Activated T-cell treated with anti-CD3 and anti-CD28 coated beads for 1 hour (primary cell): ENCODE measurements at places on chromosomes 13 and 19.

DNA sequence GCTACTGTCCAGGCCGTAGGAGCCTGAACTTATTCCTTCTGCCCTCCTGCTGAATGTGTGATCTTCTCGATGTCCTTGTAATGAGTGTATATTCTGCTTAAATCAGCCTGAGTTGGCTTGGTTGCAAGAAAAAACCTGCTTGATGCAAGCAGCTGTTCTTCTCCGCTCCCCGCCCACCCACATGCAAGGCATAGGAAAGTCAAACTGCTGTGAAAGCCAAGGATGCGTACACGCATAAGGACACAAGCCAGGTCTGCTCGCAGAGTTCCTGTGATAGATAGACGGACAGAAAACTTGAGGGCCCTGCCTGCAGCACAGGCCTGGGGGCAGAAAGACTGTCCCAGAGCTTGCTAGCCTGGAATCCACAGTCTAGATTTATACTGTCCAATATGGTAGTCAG is 101.1 kb downstream of the DNAJC15 start:
- DNase-seq, result no peak

DNA sequence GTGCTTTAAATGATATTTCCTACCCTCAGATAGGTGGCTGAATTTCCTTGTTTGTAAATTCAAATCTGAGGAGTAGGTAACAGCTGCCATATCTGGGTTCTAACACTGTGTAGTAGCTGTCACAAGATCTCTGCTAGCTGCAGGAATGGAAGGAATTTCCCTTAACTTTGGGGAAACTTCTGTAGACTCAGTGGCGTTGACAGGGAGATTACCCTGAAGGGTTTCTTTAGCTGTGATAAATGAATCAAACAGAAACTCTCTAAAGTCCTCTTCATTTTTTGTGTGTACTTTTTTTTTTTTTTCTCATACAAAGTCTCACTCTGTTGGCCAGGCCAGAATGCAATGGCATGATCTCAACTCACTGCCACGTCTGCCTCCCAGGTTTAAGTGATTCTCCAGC is 5.3 kb upstream of the EPSTI1 start:
- DNase-seq, result no peak

- no peak for DNase-seq
These were observed 38.0 kb downstream of the PHF11 start for GRCh38 chr13:49533591-49534269.

GRCh38 chr13:67008075-67008668 is 222.0 kb downstream of the PCDH9 start:
- no peak for DNase-seq

- no peak for DNase-seq
These were observed 48.6 kb upstream of the TRPC4 start for GRCh38 chr13:37918116-37918714.

DNA sequence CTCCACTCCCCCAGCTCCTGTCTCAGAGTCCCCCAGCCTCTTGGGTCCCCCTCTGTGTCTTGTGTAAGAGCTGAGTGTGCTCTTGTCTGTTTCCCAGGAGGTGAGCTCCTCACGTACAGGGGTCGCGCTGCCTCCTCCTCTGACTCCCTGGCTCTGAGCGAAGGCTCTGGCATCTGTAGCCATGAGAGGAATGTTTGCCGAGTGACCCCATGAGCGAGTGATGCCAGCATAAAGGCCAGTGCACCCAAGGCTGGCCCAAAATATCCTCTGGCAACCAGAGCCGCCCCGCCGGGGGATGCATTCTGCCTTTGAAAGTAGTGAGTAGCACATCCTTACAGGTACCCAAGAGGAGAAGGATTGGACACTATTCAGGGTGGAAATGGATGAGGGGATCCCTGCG is 26.2 kb upstream of the C19orf12 start:
- DNase-seq, result no peak

- DNase-seq, result no peak
These were observed 1093.0 kb upstream of the MIR17HG start for GRCh38 chr13:90254437-90254836.

DNA sequence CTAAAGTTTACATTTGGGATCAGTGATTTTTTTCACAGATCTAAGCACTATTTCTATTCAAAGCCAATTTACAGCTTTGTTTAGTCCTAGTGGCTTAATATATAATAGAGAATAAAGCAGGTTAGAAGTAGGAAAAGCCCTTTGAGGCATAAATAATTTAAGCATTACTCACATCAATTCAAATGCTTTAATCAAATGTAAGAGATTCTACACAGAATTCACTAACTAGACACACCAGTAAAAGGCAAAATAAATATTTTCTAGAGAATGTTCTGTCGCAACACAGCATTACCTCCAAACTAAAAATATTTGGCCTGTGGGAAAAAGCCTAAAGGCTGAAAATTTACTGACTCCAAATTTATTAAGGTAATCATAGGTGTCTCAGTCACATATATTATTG is 31.3 kb downstream of the KCTD12 start:
- no peak for DNase-seq

- DNase-seq, result no peak
These were observed 30.0 kb downstream of the CCNE1 start for GRCh38 chr19:29841559-29842367.

- no peak for DNase-seq
These were observed 15.3 kb upstream of the CDC16 start for GRCh38 chr13:114219392-114219791.

- DNase-seq, result no peak
These were observed 138.4 kb downstream of the UQCRFS1 start for GRCh38 chr19:29074579-29074978.
